ENCODE measurements at places on chromosomes 1 and 21. TPM values are rescaled to one million over a fixed set of nuclear protein-coding genes. Genes with fewer than 3 reads are reported as not detected.

The LMX1A gene
- total RNA-seq, result 0.11 TPM

The FABP3 gene
- 4,737 TPM for total RNA-seq

DNA sequence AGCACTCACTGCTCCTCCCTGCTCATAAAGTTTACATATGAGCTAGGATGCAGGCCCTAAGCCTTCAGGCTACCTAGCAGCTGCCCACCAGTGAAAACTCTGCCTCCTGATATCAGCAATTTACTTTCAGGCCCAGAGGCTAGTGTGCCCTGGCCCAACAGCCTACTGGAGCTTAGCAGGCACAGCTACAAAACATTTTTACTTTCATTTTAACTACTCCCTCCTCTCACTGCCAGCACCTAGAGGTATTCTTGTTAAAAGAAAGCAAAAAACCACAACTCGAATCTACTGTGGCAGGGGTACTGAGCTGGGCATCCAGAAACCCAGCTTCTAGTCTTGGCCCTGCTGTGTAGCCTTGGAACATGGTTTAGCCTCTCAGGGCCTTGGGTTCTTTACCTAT lies 5.8 kb upstream of the LORICRIN start:
- DNase-seq, result no peak

The LCE1E gene
- not detected for total RNA-seq

GRCh38 chr1:121443001-121443540 lies 258.3 kb downstream of the SRGAP2C start:
- DNase-seq, result no peak

GRCh38 chr1:24748191-24749121 lies 3.2 kb downstream of the CLIC4 start:
- no peak for DNase-seq

GRCh38 chr1:154295408-154296235 lies 23.2 kb downstream of the HAX1 start:
- no peak for DNase-seq

The TMCC2 gene
- total RNA-seq, result 2.5 TPM

The VHLL gene
- total RNA-seq, result not detected

GRCh38 chr1:53567450-53567849 lies 108.3 kb downstream of the DMRTB1 start:
- DNase-seq, result no peak

GRCh38 chr1:230176871-230177411 lies 109.9 kb downstream of the GALNT2 start:
- DNase-seq, result peak; percentile 80

The RPL22 gene
- total RNA-seq, result 250 TPM

DNA sequence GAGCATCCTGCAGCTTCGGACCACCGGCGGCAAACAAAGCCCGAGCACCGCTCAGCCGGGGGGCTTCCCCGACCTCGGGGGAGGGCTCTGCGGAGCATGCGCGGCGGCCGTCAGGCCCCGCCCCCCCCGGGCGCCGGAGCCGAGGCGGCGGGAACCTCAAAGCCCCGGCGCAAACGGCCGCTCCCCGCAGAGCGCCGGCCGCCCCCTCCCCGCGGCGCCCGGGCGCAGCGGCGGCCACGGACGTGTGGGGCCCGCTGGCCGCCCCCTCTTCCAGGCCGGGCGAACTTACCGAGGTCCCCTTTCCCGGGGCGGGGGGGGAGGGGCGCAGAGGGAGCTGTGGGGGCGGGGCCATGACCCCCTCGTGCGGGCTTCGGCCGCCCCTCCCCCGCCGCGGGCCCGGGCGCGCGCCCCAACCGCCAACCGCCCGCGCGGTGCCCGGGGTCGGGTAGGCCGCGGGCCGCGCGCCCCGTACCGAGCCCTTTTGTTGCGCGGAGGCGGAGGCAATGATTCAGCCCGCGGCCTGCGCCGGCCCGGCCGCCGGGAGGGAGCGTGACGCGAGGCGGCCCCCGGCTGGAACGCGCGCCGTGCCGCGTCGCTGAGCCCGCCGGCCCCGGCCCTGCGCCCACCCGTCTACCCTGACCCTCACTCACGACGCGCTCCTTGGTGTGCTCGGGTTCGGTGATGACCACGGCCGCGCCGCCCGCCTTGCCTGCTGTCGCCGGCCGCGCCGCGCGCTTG lies 1.7 kb downstream of the RCC2 start:
- peak; percentile 46 for DNase-seq

The NBPF26 gene
- total RNA-seq, result 0.36 TPM

DNA sequence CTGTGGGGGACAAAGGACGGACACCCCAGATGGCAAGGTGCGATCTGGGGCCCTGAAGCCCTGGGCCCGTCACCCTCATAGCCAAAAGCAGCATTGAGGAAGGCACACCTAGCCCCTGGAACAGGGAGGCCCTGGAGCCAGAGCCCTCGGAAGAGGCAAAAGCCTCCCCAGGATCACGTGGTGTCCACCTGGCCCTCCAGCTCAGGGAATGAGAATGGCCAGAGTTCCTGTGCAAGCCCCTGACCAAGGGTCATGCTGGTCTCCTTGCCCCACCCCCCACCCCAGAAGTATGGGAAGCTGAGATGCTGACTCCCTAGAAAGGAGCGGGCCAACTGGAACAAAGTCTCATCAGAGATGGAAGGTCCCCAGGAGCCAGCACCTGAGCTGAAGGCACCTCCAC lies 1.0 kb upstream of the PDZK1IP1 start:
- DNase-seq, result no peak

GRCh38 chr1:209219791-209220524 lies 363.6 kb upstream of the CAMK1G start:
- no peak for DNase-seq

DNA sequence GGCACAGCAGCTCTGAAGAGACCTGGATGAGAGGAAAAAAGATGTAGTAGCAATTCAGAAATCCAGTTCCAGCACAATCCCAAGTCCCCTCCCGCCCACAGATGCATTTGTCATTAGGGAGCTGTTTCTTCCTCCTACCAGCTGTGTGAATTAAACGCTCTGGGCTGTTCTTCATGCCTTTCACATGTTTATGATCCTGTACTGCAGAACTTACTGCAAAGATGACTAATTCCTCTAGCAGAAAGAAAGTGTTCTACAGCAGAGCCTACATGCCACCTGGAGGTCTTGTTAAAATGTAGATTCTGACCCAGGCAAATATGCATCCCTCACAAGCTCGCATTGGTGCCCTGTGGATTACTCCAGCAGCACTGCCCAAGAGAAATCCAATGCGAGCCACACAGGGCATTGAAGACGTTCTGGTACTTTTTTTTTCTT lies 6.5 kb downstream of the ENO1 start:
- no peak for DNase-seq

The AKR7A3 gene
- total RNA-seq, result 0.14 TPM

The PLXNA2 gene
- 29.1 TPM for total RNA-seq

- DNase-seq, result no peak
Measured at GRCh38 chr1:98457248-98457647, 204.3 kb upstream of the SNX7 start.

DNA sequence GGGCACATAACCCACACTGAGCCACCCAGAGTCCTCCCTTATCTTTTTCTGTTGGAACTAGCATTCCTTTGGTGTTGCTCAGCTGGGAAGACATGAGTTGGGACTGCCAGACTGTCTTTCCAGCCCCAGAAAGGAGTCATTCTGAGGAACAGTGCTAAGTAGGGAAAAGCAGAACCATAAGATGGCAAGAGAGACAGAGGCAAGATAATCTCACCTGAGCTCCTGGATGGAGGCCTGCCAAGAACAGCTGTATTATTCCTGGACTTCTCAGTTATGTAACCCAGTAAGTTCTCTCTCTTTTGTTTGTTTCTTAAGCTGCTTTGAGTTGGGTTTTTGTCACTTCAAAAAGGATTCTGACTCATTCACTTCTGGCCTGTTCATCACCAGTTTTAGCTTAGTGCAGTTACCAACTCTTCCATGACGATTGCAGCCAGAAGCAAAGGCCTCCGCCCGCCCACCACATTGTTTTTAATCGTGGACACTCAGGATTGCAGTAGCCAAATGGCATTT lies 134.4 kb downstream of the OMA1 start:
- DNase-seq, result no peak

- no peak for DNase-seq
Measured at GRCh38 chr21:36540700-36541099, 60.8 kb upstream of the CLDN14 start.

- DNase-seq, result no peak
Measured at GRCh38 chr1:85606414-85606800, 25.8 kb downstream of the CCN1 start.

DNA sequence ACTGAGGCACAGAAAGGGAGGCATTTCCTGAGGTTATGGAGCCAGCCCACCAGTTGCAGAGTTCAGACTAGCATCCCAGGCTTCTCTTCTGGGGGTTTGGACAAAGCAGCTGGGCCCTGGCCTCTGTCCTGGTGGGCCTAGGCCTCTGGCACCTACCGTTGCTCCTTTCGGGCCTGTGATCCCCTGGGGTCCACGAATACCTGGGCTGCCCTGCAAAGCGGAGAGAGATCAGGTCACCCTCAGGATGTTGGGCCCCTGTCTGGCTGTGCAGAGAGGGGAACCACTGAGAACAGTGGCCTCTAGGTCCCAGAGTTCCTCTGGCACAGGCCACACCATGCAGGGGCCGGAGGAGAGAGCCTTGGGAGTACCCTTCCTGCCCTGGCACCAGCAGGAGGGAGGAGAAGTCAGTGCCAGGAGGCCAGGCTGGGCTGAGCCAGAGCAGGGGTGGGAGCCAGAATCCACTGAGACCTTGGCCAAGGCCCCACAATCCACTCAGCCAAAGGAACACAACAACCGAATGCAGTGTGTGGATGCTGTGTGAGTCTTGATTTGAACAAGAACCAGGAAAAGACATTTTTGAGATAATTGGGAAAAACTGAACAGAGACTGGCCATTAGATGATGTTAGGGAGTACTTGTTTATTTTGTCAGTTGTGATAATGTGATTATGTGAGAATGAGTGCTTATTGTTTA lies 8.9 kb downstream of the COL9A2 start:
- peak; percentile 40 for DNase-seq

GRCh38 chr1:234745276-234745675 lies 135.3 kb upstream of the IRF2BP2 start:
- DNase-seq, result no peak

The G0S2 gene
- total RNA-seq, result 307 TPM

The OR6K3 gene
- not detected for total RNA-seq

The KCNJ15 gene
- 0.30 TPM for total RNA-seq

DNA sequence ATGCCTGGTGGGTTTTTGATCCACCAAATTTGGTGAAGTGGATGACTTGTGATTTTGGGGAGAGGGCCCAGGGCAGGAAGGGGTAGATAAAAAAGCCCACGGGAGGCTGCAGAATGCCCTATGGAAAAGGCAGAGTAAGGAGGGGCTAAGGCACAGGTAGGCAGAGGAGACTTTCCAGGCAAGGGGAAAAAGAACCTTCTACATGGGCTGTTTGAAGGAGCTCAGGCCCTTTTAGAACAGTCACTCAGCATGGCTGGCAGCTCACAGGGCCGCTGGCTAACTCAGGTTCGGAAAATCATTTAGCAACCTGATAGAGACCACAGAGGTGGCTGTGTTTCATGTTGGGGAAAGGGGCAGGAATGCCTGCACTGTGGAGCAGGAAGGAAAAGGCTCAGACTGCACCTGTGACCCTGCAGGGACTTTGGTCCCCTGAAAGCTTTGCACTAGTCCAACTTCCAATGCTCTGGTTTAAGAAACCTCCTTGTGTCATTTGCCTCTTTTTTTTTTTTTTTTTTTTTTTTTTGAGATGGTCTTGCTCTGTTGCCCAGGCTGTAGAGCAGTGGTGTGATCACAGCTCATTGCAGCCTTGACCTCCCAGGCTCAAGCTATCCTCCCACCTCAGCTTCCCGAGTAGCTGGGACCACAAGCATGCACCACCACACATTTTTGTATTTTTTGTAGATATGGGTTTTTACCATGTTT lies 58.5 kb upstream of the ENAH start:
- DNase-seq, result no peak

GRCh38 chr1:115545791-115546733 lies 95.7 kb upstream of the VANGL1 start:
- no peak for DNase-seq

GRCh38 chr1:64975740-64976139 lies 9.4 kb upstream of the JAK1 start:
- no peak for DNase-seq

The DAB1 gene
- 0.77 TPM for total RNA-seq

GRCh38 chr1:180542838-180543145 lies 16.0 kb upstream of the OVAAL start:
- no peak for DNase-seq

DNA sequence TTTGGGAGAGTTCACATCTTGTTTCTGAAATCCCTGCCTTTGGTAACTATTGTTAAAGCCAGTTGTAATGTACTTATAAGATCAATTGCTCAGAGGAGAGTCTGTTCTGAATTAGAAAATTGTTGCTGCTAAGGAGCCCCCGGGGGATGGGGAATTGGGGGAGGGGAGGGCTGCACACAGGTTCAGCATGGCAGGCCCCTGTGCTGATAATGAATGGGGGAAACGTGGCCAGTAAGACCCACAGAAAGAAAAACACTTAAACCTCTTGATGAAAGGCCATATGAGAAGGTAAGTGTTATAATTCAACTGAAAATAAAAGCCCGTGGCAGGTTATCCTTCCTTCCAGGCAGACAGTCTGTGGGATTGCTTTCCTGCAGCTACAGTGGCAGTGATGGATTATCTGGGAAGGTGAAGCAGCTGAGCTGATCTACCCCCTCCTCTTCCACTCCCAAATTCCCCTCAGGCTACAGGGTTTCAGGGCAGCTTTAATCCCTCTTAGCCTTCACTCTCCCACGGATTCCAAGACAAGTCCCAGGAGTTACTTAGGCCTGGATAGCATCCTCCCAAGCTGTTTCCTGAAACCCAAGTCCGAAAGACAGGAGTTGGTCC lies 398.8 kb downstream of the TBX15 start:
- no peak for DNase-seq

- no peak for DNase-seq
Measured at GRCh38 chr21:38499296-38499695, 1.0 kb upstream of the ERG start.

- no peak for DNase-seq
Measured at GRCh38 chr1:1622010-1622787, 6.9 kb downstream of the MIB2 start.

GRCh38 chr1:237386362-237387143 lies 344.6 kb downstream of the RYR2 start:
- DNase-seq, result no peak

GRCh38 chr1:61051443-61051718 lies 31.0 kb upstream of the NFIA start:
- no peak for DNase-seq

GRCh38 chr21:26784974-26785373 lies 60.2 kb downstream of the ADAMTS1 start:
- no peak for DNase-seq

The DISP1 gene
- 3.4 TPM for total RNA-seq

The CD244 gene
- total RNA-seq, result 0.14 TPM
